ENCODE measurements at places on chromosomes 12 and 14.

DNA sequence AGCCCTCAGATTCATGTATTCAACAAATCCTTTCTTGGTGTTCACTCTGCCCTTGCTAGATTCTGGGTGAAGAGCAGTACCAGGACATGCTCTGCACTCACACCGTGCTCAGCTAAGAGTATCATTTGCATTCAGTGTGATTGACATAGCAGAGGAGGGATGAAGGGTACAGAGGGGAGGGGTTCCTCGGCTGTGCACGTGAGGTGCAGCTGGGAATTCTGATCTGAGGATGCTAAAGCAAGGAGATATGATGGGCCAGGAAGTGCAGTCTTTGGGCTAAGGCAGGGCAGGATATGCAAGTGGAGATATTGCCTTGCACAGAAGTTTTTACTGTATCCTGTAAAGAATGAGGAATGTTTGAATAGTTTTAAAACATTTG lies 108.6 kb downstream of the FGD4 start:
- no peak for DNase-seq

- no peak for DNase-seq
These were observed 26.9 kb upstream of the LTBP2 start for GRCh38 chr14:74638966-74639365.

GRCh38 chr12:52145228-52146088 lies 46.4 kb downstream of the KRT80 start:
- no peak for DNase-seq

DNA sequence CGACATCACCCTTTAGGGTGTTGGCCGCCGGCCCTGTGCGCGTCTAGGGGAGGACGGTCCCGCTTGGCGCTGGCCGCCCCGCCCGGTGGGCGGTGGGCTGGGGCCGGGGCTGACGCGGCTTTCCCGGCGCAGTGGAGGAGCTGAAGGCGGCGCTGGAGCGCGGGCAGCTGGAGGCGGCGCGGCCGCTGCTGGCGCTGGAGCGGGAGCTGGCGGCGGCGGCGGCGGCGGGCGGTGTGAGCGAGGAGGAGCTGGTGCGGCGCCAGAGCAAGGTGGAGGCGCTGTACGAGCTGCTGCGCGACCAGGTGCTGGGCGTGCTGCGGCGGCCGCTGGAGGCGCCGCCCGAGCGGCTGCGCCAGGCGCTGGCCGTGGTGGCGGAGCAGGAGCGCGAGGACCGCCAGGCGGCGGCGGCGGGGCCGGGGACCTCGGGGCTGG lies 3.6 kb downstream of the TNFAIP2 start:
- DNase-seq: no peak

DNA sequence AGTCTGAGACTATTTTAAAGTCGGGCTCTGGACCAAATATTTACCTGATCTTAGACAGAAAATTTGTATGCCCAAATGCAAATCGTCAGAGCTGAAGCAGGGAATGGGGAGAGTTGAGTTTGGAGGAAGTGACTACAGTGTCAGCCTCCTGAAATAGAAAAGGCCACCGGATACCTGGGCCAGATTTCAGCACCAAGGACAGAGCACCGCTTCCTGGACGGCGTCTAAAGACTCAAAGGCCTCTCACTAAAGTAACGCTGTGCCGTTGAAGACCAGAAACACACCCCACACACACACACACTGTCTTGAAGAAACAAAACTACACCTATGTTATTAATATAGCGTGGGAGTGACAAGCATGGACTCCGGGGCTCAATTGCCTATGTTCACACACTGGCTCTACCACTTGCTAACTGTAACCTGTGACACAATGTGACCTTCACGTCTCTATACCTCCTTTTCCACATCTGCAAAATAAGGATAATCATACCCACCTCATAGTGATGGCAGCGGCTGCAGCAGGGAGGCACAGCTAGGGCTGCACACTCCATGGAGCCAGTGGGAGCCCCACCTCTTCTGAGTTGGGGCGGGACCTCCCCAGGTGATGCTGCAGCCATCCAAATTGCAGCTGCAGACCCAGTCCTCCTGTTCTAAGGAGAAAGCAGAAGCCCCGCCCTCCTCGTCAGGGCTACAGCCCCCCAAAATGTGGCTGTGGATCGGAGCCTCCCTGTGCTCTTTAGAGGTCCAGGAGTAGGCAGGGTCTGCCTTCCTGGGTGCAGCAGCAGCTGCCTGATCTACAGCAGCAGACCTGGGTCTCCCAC lies 35.6 kb downstream of the KRT76 start:
- DNase-seq: peak; percentile 29

- no peak for DNase-seq
These were observed 32.4 kb downstream of the PSEN1 start for GRCh38 chr14:73168691-73169090.

- DNase-seq: no peak
These were observed 229.5 kb downstream of the NAV3 start for GRCh38 chr12:78060186-78060585.

GRCh38 chr12:121050725-121051124 lies 11.7 kb upstream of the OASL start:
- no peak for DNase-seq

Measured in suppressor macrophage treated with lipopolysaccharide for 4 hours (primary cell).